ENCODE measurements at places on chromosomes 12 and 14. TPM values are rescaled to one million over a fixed set of nuclear protein-coding genes. Genes with fewer than 3 reads are reported as not detected.

SRRM4 gene
- not detected for total RNA-seq

FGF6 gene
- total RNA-seq = not detected

TPPP2 gene
- not detected for total RNA-seq

RNASE7 gene
- total RNA-seq = not detected

WSCD2 gene
- not detected for total RNA-seq

GUCY2C gene
- total RNA-seq = not detected

MYH6 gene
- total RNA-seq = 0.23 TPM

OLR1 gene
- not detected for total RNA-seq

CAPZA3 gene
- total RNA-seq = not detected

AICDA gene
- total RNA-seq = not detected

KERA gene
- total RNA-seq = not detected

NOXRED1 gene
- 0.53 TPM for total RNA-seq

SLC5A8 gene
- not detected for total RNA-seq

SDR9C7 gene
- total RNA-seq = not detected

DNA sequence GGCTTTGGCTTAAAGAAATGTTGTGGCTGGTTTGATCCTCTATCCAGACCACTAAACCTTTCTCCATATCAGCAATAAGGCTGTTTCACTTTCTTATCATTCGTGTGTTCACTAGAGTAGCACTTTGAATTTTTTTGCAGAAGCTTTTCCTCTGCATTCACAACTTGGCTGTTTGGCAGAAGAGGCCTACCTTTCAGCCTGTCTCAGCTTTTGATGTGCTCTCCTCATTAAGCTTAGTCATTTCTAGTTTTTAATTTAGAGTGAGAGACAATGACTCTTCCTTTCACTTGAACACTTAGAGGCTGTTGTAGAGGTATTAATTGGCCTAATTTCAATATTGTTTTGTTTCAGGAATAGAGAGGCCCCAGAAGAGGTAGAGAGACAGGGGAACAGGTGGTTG lies 13.8 kb downstream of the KCNMB4 start:
- H3K27me3 ChIP-seq = no peaks in the 10 kb centered on the region
- peaks cover 3% of the 10 kb centered on the region for H3K36me3 ChIP-seq
- DNase-seq = no peak
- no peak overlapping the region for H3K4me3 ChIP-seq
- peaks cover 14% of the 10 kb centered on the region for H3K4me1 ChIP-seq
- no peak overlapping the region for H3K27ac ChIP-seq

- no peaks in the 10 kb centered on the region for H3K36me3 ChIP-seq
- no peak for DNase-seq
- no peaks in the 10 kb centered on the region for H3K4me1 ChIP-seq
- H3K4me3 ChIP-seq = no peak overlapping the region
- no peak overlapping the region for H3K27ac ChIP-seq
- H3K27me3 ChIP-seq = no peaks in the 10 kb centered on the region
These were observed 169.8 kb downstream of the LRIG3 start for GRCh38 chr12:58750484-58750883.

DNA sequence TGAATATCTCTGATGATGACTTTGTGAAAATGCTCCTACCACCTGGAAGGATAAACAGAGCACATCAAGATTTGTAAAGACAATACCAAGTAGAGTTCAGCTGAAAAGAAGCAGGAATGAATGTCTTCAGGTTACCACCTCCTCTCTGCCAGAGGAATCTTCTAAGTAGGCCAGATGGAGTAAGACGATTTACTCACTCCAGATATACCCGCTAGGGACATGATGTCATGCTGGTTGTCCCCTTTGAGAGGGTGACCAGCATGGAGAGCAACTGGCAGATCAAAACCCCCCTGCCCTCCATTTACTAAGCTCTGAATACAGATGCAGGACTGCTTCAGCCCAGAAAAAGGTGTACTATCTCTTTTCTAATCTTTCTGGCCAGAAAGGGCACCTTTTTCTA lies 39.3 kb upstream of the HSPB8 start:
- H3K27me3 ChIP-seq = no peaks in the 10 kb centered on the region
- DNase-seq = no peak
- no peak overlapping the region for H3K27ac ChIP-seq
- H3K4me1 ChIP-seq = no peaks in the 10 kb centered on the region

DNA sequence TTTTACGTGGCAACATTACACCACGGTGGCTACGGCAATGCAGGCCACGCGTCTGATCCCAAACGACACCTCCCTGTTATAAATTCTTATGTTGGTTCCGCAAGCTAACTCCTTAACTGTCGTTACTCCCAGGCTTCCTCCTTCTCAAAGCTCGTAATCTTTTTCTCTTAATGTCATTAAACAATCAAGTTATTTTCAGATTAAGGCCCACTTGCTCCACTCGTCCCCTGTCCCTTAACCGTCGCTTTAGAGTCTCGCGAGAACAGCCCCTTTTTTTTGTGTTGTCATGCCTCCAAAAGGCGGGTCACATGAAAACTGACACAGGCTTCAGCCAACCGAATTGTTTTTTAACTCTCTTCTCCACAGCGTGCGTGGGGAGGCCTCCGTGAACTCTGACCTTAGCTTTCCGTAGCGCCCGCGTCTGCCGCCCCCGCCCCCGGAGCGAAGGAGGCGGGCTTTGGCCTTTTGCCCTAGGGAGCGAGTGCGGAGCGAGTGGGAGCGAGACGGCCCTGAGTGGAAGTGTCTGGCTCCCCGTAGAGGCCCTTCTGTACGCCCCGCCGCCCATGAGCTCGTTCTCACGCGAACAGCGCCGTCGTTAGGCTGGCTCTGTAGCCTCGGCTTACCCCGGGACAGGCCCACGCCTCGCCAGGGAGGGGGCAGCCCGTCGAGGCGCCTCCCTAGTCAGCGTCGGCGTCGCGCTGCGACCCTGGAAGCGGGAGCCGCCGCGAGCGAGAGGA lies at the start of gene CAND1:
TSS of gene CAND1 (plus strand) at position 463 of the 737 bp plus-strand sequence. CDS start 360 bp downstream, outside the sequence.
- peaks cover 14% of the 10 kb centered on the region for H3K36me3 ChIP-seq
- H3K27me3 ChIP-seq = no peaks in the 10 kb centered on the region
- peak; percentile 97 for DNase-seq
- H3K27ac ChIP-seq = peak within 1 kb of the TSS; percentile 98
- peak within 1 kb of the TSS; percentile 90 for H3K4me3 ChIP-seq
- peaks cover 46% of the 10 kb centered on the region for H3K4me1 ChIP-seq

GRCh38 chr14:101122237-101123141 lies 219.0 kb upstream of the RTL1 start:
- H3K27me3 ChIP-seq = peaks cover 18% of the 10 kb centered on the region

GRCh38 chr12:109302358-109302757 lies 6.7 kb downstream of the FOXN4 start:
- peaks cover 31% of the 10 kb centered on the region for H3K27me3 ChIP-seq
- no peak overlapping the region for H3K4me3 ChIP-seq
- no peak for DNase-seq

GRCh38 chr14:63642229-63642611 lies 549 bp upstream of the WDR89 start:
- no peaks in the 10 kb centered on the region for H3K27me3 ChIP-seq
- peaks cover 31% of the 10 kb centered on the region for H3K4me1 ChIP-seq
- peak overlapping the region; percentile 93 for H3K27ac ChIP-seq
- H3K4me3 ChIP-seq = peak overlapping the region; percentile 85
- DNase-seq = peak; percentile 92

GRCh38 chr12:105882404-105882803 lies 256.4 kb downstream of the NUAK1 start:
- H3K4me3 ChIP-seq = no peak overlapping the region
- no peak overlapping the region for H3K27ac ChIP-seq
- H3K27me3 ChIP-seq = no peaks in the 10 kb centered on the region
- no peaks in the 10 kb centered on the region for H3K36me3 ChIP-seq
- no peak for DNase-seq

- peak overlapping the region; percentile 90 for H3K4me3 ChIP-seq
- peaks cover 3% of the 10 kb centered on the region for H3K36me3 ChIP-seq
- H3K27ac ChIP-seq = peak overlapping the region; percentile 97
- H3K4me1 ChIP-seq = peaks cover 37% of the 10 kb centered on the region
- peak; percentile 83 for DNase-seq
These were observed 2.8 kb upstream of the AAAS start for GRCh38 chr12:53324113-53324778.

GRCh38 chr12:16891673-16892072 lies 285.7 kb upstream of the LMO3 start:
- no peak overlapping the region for H3K4me3 ChIP-seq
- no peak overlapping the region for H3K27ac ChIP-seq
- no peak for DNase-seq

DNA sequence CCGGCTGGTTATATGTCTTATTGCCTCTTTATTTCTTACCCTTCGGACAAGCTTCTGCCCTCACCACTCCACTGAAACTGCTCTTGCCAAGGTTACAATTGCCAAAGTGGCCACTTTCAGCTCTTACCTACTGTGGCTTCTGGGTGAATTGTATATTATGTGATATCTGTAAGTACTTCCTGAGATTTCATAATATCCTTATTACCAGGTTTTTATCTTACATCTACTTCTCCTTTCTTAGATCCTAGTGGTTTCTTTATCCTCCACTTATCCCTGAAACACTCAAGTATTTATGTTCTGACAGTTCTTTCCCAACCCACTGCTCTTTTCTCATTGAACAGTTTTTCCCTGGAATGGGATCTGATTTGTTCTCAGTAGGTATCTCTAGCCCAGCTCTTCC lies 10.5 kb downstream of the CELA1 start:
- H3K27me3 ChIP-seq = no peaks in the 10 kb centered on the region
- H3K36me3 ChIP-seq = no peaks in the 10 kb centered on the region
- no peak overlapping the region for H3K4me3 ChIP-seq
- H3K27ac ChIP-seq = no peak overlapping the region
- DNase-seq = no peak

DNA sequence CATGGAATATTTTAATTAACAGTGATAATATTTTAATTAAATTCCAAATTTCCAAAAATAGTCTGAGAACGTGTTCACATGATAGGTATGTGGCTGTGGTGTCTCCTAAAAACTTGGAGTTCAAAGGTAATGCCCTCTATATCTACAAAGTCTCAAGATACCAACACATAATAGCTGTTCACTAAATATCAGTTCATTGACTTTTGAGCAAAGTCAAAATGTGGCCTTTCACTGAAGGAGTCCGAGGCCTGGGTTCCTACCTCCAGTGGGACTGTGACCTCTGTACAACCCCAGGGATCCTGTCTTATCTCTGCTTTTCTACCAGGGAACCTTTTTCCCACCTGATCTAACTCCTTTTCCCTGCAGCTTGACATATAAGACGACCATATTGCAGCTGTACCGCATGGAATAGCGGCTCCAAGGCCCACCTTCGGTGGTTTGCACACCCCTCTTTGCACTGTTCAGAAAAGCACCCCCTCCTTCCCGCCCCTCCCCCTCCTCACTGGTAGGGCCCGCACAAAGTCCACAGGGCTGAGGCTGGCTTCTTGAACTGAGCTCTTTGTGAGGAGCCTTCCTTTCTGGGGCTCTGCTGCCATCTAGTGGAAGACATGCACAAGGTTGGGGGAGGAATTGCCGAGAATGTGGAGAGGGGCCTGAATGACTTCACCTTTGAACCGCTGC lies 3.1 kb downstream of the CCND2 start:
- peaks cover 77% of the 10 kb centered on the region for H3K36me3 ChIP-seq
- DNase-seq = peak; percentile 93

- peaks cover 4% of the 10 kb centered on the region for H3K27me3 ChIP-seq
- no peak overlapping the region for H3K27ac ChIP-seq
- H3K4me3 ChIP-seq = no peak overlapping the region
- H3K4me1 ChIP-seq = no peaks in the 10 kb centered on the region
These were observed 151.8 kb upstream of the HMGA2 start for GRCh38 chr12:65672441-65672840.

GRCh38 chr14:99472937-99473336 lies 7.7 kb downstream of the SETD3 start:
- no peak overlapping the region for H3K27ac ChIP-seq
- H3K4me1 ChIP-seq = peaks cover 23% of the 10 kb centered on the region
- no peaks in the 10 kb centered on the region for H3K27me3 ChIP-seq
- no peak overlapping the region for H3K4me3 ChIP-seq
- DNase-seq = no peak

DNA sequence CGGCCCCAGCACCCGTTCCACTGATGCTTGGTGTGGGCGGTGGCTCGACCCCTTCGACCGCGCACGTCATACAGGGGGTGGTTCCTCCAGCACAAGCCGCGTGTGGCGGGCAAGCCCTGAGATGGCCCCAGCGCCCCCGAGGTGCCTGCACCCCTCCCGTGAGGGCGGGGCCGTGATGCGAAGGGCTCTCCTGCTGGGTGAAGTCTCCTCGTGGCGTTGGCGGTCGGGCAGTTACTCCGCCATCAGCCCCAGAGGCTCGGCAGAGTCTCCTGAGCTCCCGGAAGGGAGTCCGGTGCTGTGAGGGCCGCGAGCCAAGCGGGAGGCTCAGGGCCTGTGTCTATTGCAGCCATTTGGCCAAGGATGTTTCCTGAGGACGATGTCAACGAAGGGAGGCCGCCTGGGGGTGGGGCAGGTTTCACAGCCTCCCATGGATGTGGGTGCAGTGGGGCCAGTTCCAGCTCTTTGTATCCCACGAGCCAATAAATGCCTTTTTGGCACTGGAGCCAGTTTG lies 78.1 kb upstream of the GALNT9 start:
- no peak overlapping the region for H3K4me3 ChIP-seq
- H3K4me1 ChIP-seq = no peaks in the 10 kb centered on the region
- H3K27me3 ChIP-seq = no peaks in the 10 kb centered on the region
- H3K27ac ChIP-seq = no peak overlapping the region

DNA sequence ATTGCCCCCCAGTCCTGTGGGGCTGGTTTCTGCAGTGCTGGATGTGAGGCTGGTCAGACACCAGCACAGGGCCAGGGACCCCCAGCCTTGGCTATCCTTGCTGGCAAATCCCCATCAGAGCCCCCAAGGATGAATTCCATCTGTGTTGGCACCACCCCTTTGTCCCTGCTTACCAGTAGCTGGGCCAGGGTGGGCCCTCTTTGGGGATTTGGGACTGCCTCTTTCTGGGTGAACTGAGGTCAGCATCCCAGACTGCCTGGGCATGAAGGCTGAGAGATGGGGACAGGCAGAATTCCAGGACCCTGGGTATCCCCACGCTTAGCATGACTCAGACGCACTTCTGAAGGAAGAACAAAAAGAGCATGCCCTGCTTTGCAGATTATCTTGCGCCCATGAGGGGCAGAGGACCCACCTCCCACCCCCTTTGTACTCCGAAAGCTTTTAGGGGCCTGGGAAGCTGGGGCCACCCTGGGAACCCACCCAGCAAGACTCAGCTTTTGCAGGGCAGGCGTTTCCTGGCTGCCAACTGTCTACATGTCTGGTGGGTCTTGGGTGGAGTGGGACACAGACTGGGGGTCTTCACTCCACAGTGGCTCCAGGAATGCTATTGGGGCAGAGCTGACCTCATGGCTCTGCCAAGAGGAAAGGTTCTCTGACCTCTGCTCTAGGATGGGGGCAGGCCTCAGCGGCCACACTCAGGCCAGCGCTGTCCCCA lies 26.8 kb downstream of the RFLNA start:
- H3K36me3 ChIP-seq = peaks cover 25% of the 10 kb centered on the region
- no peak for DNase-seq
- no peaks in the 10 kb centered on the region for H3K4me1 ChIP-seq
- H3K4me3 ChIP-seq = no peak overlapping the region
- no peak overlapping the region for H3K27ac ChIP-seq

- H3K27ac ChIP-seq = no peak overlapping the region
- H3K36me3 ChIP-seq = no peaks in the 10 kb centered on the region
- no peaks in the 10 kb centered on the region for H3K4me1 ChIP-seq
- no peak overlapping the region for H3K4me3 ChIP-seq
- DNase-seq = no peak
These were observed 35.1 kb upstream of the PPP2R5E start for GRCh38 chr14:63578300-63578699.
